ENCODE measurements at places on chromosomes 6 and 20. TPM values are rescaled to one million over a fixed set of nuclear protein-coding genes. Genes with fewer than 3 reads are reported as not detected.

Gene STX7
- total RNA-seq, result 94.5 TPM

DNA sequence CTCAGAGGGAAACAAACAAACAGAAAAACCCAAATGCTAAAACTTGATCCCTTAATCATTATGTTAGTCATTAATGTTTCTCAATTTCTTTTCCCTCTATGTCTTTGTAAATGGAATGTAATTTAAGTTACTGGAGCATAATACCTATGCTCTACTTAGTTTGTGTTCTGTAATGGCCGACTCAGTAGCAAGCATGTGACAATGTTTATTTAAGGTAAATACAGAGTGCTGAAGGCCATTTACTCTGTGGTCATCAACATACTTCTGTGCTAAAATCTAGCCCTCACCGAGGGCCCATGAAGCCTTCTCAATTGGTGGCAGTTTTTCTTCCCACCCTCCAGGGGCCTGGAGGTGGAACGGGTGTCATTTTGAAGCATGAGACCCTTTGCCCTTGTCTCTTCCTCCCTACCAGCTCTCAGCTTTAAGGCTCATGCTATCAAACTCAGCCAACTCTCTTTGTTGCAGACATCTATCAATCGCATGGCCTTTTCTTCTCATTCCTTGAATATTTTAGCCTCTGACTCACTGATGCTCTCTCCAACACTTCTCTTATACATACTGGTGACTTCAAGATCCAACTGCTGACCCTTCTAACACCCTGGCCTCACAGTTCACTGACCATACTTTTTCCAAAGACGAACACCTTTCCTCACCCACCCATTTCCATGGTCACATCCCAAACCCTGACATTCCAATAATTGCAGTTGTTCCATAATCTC lies 48.2 kb downstream of the STX7 start:
- no peak for DNase-seq

DNA sequence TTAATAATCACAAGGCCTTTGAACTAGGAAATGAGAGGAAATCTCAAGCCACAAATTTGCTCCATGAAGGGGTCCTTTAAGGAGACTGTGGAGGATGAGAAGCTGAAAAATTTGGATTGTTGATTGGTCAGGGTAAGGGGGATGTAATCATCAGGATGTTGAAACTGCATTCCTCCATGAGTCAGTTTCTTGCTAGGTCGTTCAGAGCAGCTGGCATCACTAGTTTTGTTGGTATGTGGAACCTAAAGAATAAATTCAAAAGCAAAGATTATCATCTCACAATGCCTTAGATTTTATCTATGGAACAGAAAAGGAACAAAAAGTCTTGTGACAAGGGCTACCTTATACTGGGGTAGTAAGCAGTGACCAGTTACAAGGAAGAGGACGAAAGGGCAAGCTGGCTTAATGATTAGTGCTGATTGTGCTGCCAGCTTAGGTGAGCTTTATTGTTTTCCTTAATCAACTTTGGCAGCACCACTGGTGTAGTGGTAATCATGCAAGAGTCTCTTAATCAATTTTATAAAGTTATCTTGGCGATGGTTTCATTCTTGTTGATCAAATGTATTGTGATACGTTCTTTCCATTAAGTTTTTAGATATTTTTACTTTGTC lies 36.6 kb downstream of the CRISP2 start:
- peak; percentile 86 for DNase-seq

DNA sequence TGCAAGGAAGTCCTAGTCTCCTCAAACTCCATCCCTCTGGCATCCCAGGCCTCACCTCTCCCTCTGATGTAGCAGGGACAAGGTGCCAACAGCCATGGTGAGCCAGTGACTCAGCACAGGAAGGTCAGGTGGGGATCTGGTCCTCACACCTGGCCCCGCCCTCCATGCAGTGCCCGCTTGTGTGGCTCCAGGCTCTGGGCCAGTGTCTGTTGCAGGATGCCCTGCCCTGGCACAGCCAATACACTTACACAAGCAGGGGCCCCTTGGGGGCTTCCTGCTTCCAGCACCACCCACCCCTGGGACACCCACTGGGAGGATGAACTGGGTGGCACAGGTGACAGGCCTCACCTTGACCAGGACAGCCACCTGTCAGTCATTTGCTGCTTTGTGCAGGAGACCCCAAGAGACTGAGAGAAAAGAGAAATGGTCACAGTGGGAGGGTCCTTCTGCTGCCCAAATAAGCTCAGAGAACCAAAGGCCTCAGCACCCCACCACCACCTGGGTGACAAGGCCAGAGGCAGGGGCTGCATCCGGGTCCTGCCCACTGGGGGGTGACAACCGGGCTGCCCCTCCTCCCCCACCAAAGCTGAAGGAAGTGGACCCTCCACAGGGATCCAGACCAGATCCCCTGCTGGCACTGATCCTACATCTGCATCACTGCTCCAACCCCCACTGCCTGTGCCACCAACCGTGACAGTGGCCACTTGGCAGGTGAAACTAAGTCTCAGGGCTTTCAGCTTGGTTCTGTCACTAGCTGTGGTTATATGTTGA lies 658.8 kb upstream of the DEFB115 start:
- DNase-seq, result no peak

DNA sequence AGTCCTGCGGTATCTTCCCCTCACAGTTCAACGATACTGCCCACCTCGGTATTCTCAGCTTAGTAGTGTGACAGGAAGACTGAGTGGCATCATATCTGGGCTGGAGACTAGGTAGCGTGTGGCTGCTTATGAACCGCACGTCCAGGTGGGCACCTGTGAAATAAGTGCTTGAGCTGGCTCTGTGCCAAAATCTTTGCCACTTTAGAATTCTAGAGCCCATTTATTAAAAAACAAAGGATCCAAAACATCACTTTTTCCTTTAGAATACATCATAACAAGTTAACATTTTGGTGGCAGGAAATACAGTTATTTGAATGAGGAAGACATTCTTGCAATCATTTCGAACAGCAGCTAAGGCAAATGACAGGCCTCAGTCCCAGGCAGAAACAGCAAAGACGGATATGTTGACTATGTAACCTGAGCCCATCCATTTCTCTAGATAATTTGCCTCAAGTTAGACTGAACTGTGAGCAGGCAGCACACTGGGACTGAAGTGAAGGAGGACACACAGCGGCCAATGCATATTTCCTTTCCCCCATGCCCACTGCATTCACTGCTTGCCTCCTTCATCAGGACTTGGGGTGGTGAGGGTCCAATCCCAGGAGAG lies 136.6 kb downstream of the GMDS start:
- DNase-seq, result no peak

Gene IL17F
- not detected for total RNA-seq

Gene MROH8
- 1.8 TPM for total RNA-seq

GRCh38 chr6:121522771-121523386 lies 87.4 kb downstream of the GJA1 start:
- no peak for DNase-seq

GRCh38 chr6:90411292-90411781 lies 114.7 kb upstream of the BACH2 start:
- no peak for DNase-seq

- no peak for DNase-seq
Measured at GRCh38 chr6:147322299-147323162, 118.3 kb downstream of the STXBP5 start.

Gene SPATS1
- total RNA-seq, result not detected

DNA sequence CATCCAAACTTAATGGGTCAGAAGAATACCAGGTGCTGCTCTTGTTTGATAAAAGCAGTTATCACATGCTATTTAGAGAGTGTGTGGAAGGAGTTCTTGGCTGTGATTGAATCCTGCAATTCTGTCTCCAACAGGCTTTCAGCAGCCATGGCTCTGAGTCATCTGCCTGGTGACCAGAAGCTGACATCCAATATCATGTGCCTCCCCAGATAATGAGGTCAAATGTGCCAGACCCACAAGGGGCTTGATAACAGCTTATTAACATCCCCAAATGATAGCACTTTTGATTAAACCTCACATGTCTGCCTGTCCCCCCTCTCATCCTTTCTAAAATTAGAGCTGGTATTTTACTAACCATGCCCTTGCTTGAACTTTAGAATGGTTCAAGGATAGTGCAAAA lies 175.7 kb upstream of the PLN start:
- no peak for DNase-seq

GRCh38 chr6:36029464-36029863 lies 1.9 kb downstream of the MAPK14 start:
- DNase-seq, result no peak

GRCh38 chr6:127570739-127571389 lies 6.1 kb upstream of the C6orf58 start:
- DNase-seq, result no peak

DNA sequence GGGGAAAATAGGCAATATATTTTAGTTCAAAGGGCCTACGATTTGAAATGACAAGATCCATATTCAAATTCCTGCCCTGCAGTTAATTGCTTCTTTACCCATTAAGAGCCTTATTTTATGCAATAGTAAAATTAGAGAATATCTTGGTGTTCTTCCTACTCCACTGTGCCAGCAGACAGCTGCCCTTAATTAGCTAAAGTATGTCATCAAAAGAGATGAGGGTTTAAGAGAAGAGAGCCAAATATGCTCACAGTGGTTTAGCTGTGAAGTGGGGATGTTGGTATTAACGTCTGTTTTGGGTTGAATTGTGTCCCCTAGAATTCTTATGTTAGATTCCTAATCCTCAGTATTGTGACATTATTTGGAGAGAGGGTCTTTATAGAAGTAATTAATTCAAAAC lies 148.1 kb downstream of the MOXD1 start:
- DNase-seq, result no peak

Gene SLC16A10
- 2.2 TPM for total RNA-seq

DNA sequence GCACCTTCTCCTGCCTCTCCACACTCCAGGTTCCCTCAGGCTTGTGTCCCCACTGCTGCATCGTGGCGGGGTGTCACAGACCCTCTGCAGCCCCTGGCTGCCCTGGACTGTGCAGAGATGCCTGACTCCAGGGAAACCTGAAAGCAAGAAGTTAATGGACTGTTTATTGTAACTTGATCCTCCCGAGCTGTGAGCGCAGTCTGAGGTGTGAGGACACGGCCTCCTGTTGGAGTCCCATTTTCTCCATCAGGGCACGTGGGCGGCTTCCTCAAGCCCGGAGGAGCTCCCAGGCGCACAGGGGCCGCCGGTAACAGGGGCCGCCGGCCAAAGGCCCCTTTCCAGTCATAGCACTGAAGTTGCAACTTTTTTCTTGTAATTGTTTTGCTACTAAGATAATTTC lies 16.9 kb downstream of the RBM38 start:
- no peak for DNase-seq

Gene APOBEC2
- total RNA-seq, result not detected

DNA sequence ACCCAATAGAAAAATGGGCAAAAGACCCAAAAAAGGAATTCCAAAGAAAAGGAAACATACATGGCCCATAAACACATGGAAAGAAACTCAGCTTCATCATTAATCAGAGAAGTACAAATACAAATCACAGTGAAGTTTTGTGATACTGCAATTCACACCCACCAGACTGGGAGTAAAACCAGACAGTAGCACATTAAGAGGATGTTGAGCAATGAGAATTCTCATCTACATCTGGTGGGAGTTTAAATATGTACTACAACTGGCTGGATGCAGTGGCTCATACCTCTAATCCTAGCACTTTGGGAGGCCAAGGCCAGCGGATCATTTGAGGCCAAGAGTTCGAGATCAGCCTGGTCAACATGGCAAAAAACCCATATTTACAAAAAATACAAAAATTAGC lies 125.7 kb upstream of the PHACTR1 start:
- DNase-seq, result no peak

Gene HLA-DQB1
- total RNA-seq, result 23.2 TPM

Gene HS3ST5
- 0.26 TPM for total RNA-seq

Gene KIF13A
- total RNA-seq, result 43.0 TPM

DNA sequence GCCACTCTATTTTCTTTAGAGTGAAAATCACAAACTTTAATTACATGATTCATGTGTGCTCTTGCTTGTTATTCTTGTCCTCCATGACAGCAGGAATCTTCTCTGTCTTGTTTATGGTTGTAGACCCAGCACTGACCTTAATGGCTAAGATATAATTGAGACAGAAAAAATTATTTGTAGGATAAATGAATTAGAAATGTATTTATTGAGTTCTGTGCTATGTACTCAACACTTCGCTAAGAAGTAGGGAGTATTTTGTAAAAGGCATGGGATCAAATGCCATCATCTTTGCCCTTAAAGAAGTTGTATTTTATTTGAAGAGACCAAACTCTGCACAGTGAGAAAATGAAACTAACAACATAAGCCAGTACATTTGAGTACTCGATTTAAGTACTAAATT lies 71.2 kb downstream of the CBLN4 start:
- DNase-seq, result no peak

Gene TRAPPC3L
- total RNA-seq, result not detected

Gene SLCO4A1
- 5.9 TPM for total RNA-seq

DNA sequence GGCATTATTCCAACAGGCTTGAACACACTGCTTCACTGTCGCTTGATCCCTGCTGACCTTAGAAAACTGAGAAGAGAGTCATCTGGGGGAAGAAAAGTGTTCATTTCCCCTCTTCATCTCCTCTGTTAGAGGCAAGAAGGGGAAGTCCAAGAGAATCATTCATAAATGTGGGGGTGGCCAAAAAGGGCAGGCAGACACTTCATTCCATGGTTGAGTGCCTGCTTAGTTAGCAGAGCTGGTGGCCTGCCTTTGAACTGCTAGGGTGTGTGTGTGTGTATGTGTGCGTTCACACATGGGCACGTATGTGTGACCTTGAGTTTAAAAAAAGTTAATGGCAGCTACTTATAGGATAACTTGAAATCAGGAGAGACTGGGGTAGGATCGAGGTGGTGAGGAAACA lies 39.4 kb upstream of the RFPL4B start:
- no peak for DNase-seq

DNA sequence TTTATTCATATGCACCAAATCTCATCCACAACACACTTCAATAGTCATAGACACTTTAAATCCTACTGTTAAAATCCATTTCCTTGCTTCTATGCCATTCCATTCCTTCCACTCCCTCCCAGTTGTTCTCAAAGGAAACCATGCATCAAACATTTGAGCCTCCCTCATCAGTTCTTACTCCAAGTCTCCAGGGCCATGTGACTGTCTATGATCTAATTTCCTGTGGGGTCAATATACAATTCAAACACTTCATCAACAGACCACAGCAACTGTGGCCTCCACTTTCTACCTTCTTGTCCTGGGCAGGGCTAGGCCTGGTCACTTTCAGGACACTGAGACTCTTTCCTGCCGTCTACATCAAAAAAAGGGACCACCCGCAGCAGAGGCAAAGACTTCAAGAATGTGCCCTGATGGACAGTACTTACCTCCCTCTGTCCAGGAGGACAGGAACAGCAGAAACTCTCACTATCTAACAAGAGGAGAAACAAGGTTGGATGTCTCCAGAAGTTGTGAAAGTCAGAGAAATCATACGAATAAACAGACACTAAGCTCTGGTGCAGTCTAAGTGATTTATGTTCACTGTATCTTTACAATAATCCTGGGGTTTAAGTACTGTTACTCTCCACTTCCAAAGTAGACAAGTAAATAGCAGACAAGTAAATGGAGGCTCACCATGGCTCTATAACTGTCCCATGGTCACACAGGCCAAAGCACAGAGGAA lies 160.2 kb downstream of the QRSL1 start:
- no peak for DNase-seq

DNA sequence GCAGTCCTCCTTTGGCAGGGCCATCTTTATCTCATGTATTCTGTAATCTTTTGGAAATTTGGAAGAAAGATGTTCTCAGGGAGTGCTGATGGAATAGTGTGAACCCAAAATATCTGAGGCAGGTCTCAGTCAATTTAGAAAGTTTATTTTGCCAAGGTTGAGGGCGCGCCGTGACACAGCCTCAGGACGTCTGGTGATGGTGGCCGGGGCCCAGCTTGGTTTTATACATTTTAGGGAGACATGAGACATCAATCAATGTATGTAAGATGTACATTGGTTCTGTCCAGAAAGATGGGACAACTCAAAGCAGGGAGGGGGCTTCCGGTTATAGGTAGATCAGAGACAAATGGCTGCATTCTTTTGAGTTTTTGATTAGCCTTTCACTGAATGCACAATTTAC lies 89.8 kb downstream of the ERMARD start:
- no peak for DNase-seq
